ENCODE measurements at places on chromosomes 13 and 19.

- no peak for DNase-seq
Observed at GRCh38 chr13:46004491-46004890, 48.1 kb downstream of the ZC3H13 start.

- DNase-seq = no peak
Observed at GRCh38 chr19:3982701-3983541, 2.3 kb downstream of the EEF2 start.

- no peak for DNase-seq
Observed at GRCh38 chr13:28449826-28450773, 44.8 kb downstream of the FLT1 start.

GRCh38 chr13:27182844-27183497 is 11.4 kb upstream of the USP12 start:
- DNase-seq = no peak

DNA sequence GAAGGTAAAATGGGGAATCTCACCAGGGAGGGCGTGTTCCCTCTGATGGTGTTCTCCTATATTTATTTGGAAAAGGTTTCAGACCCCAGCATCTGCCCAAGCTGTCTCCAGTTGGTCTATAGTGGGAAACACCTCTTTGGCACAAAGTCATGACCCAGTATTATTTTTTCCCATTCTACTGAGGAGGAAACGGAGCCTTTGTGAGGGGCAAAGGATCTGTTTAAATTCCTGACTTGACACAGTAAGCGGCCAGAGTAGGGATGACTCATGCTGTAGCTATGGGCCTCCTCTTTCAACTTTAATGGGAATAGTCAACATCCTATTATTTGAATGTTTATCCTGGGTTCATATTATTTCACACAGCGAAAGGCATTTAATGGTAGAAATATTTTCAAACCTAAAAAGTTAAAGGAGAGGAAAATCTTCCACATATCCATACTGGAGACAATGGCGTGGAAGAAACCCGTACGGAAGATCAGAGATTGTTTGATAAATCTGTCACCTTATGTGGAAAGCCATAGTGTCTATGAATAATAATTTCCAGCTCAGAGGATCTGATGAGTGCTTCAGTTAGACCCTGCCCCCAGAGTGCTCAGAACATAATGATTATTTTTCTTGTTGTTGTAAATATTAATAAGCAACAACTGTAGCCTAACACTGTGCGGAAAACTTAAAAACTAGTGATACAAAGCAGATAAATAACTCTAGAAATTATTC is 126.0 kb downstream of the FOXO1 start:
- no peak for DNase-seq

DNA sequence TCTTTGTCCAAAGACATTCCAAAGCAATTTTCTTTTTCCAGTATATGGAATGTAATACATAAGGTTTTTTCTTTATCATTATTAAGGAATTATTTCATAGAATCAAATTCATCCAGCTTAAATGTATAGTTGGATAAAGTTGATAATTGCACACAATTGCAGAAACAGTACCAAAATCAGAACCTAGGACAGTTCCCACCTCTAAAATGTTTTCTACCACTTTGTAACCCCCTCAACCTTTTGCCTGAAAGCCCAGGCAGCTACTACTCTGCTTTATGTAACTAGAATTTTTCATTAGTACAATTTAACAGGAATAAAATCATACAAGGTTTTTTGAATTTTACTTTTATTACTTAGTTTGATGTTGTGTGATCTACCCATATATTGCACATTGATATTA is 98.0 kb downstream of the PRR20E start:
- no peak for DNase-seq

- no peak for DNase-seq
Observed at GRCh38 chr13:43937839-43938238, 58.1 kb downstream of the LACC1 start.

Measured in activated naive CD8-positive, alpha-beta T cell treated with anti-CD3 and anti-CD28 coated beads, Interleukin-2, amount 50 U/mL, for 16 hours (primary cell).